ENCODE measurements at places on chromosomes 16 and 17. TPM values are rescaled to one million over a fixed set of nuclear protein-coding genes. Genes with fewer than 3 reads are reported as not detected.

CAPNS2 gene
- total RNA-seq, result 0.33 TPM

DRC3 gene
- total RNA-seq, result not detected

MLX gene
- 27.5 TPM for total RNA-seq

TP53TG3 gene
- not detected for total RNA-seq

ALOX15 gene
- 1.5 TPM for total RNA-seq

CMTM4 gene
- 49.4 TPM for total RNA-seq

MYOCD gene
- 4.9 TPM for total RNA-seq

CNGB1 gene
- not detected for total RNA-seq

OR1E1 gene
- not detected for total RNA-seq

NPW gene
- total RNA-seq, result 10.3 TPM

DNAH2 gene
- total RNA-seq, result 0.21 TPM

SPEM1 gene
- not detected for total RNA-seq

PLA2G10 gene
- total RNA-seq, result 0.54 TPM

PKD1 gene
- total RNA-seq, result 63.5 TPM

GAST gene
- total RNA-seq, result not detected

ELMO3 gene
- 9.6 TPM for total RNA-seq

CACNG1 gene
- not detected for total RNA-seq

AMFR gene
- 20.4 TPM for total RNA-seq

VWA3A gene
- not detected for total RNA-seq

DHX58 gene
- 4.4 TPM for total RNA-seq

SLC5A11 gene
- total RNA-seq, result 0.36 TPM

KRTAP3-2 gene
- not detected for total RNA-seq

EPX gene
- not detected for total RNA-seq

CUEDC1 gene
- 10.7 TPM for total RNA-seq

NPIPA2 gene
- 17.8 TPM for total RNA-seq

DPEP3 gene
- 10.6 TPM for total RNA-seq

TEKT1 gene
- total RNA-seq, result not detected

ADCY7 gene
- 5.1 TPM for total RNA-seq

CDH11 gene
- 8.4 TPM for total RNA-seq

GSG1L gene
- total RNA-seq, result 0.71 TPM

TRAF4 gene
- 167 TPM for total RNA-seq

TSR1 gene
- 69.7 TPM for total RNA-seq

ABCC11 gene
- total RNA-seq, result not detected

PRDM7 gene
- total RNA-seq, result not detected

NUP85 gene
- 98.5 TPM for total RNA-seq

PVALEF gene
- total RNA-seq, result not detected
